ENCODE measurements at places on chromosomes 11 and 22. TPM values are rescaled to one million over a fixed set of nuclear protein-coding genes. Genes with fewer than 3 reads are reported as not detected.
A peak's percentile ranks its signal among the peaks of the same experiment; 100 is the strongest.

GRCh38 chr11:24515632-24516031 is 18.8 kb downstream of the LUZP2 start:
- H3K27ac ChIP-seq, result no peak overlapping the region
- H3K4me1 ChIP-seq, result no peaks in the 10 kb centered on the region
- no peak overlapping the region for H3K4me3 ChIP-seq
- no peaks in the 10 kb centered on the region for H3K27me3 ChIP-seq

- peaks cover 19% of the 10 kb centered on the region for H3K4me1 ChIP-seq
- DNase-seq, result no peak
- no peaks in the 10 kb centered on the region for H3K36me3 ChIP-seq
- H3K27ac ChIP-seq, result no peak overlapping the region
Observed at GRCh38 chr11:75249704-75250103, 9.1 kb downstream of the TPBGL start.

- no peak overlapping the region for H3K4me3 ChIP-seq
- no peaks in the 10 kb centered on the region for H3K4me1 ChIP-seq
- no peaks in the 10 kb centered on the region for H3K36me3 ChIP-seq
- H3K27me3 ChIP-seq, result no peaks in the 10 kb centered on the region
Observed at GRCh38 chr11:118214210-118214914, 10.4 kb downstream of the JAML start.

GRCh38 chr11:119091966-119092879 is 7.5 kb downstream of the HMBS start:
- H3K27ac ChIP-seq, result no peak overlapping the region
- no peak for DNase-seq
- no peak overlapping the region for H3K4me3 ChIP-seq
- H3K36me3 ChIP-seq, result peaks cover 2% of the 10 kb centered on the region
- no peaks in the 10 kb centered on the region for H3K27me3 ChIP-seq

DNA sequence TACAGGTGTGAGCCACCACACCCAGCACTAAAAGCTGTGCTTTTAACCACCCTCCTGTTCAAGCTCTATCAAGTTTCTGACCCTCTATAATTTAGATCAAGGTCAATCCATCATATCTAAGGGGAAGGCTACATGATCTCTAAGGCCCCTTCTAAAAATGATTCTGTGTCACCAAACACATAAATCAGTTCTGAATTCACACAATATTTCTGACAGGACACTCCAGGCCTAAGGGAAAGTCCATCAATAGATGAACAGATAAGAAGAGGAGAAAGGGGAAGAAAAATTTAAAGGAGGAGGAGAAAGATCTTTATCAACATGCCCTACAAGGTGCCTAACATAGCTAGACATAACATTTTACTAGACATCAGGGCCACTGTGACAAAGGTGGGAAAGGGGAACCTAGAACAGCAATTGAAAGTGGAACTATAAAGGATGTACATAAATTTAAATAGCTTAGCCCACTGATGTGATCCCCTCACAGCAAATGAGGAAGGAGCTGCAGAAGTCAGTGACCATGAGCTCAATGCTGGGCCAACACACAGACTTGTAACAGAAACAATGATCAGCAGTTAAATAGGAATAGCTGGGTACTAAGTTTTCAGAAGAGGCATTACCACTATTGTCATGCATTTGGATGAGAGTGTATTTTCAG is 4.7 kb downstream of the PRCP start:
- H3K4me3 ChIP-seq, result no peak overlapping the region
- H3K27me3 ChIP-seq, result no peaks in the 10 kb centered on the region
- H3K27ac ChIP-seq, result no peak overlapping the region
- DNase-seq, result no peak

DNA sequence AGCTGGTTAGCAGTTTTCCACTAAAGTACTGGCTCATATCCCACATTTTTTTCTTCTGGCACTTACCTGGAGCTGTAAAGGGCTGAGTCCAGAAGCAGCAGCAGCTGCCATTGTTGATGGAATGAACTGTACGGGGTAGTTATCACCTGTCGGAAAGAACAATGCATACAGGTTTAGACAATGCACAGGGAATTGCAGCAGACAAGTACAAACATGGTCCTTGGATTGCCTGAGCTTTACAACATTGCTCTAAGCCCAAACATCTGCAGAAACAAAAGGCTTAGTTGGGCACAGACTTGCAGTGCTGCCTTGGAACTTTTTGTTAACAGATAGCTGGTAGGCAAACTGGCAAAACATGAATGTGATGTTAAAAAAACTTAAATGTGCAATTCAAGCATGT is 258.8 kb downstream of the SOX6 start:
- no peak overlapping the region for H3K27ac ChIP-seq
- H3K27me3 ChIP-seq, result no peaks in the 10 kb centered on the region
- no peaks in the 10 kb centered on the region for H3K36me3 ChIP-seq
- H3K4me1 ChIP-seq, result peaks cover 26% of the 10 kb centered on the region

MPZL3 gene
- 8.0 TPM for total RNA-seq

- H3K36me3 ChIP-seq, result no peaks in the 10 kb centered on the region
- H3K4me1 ChIP-seq, result peaks cover 26% of the 10 kb centered on the region
- no peak overlapping the region for H3K4me3 ChIP-seq
- no peaks in the 10 kb centered on the region for H3K27me3 ChIP-seq
- H3K27ac ChIP-seq, result no peak overlapping the region
Observed at GRCh38 chr11:117874253-117874909, 2.1 kb downstream of the FXYD6 start.

DNA sequence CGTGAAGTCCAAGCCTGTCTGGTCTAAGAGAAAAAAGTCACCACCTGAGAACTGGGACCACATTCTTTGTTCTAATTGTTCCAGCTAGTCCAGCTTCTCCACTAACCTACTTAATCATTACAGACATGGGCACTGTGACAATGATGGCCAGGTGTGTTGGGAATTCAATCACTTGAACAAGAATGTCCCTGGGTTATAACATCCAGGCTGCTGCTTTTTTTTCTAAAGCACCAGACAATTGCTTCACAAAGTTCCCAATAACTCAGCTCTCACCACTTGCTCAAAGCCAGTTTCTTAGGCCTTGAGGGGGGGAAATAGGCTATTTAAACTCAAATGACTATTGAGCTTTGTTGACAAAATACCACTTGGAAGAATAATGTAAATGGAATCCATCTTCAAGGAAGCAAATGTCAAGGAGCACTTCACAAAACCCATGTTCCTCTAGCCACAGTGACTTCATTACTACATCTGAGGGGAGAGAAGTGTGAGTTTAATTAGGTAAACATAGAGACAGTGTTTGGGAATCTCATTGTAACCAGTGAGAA is 80.3 kb downstream of the ME3 start:
- no peak overlapping the region for H3K4me3 ChIP-seq
- DNase-seq, result no peak
- peak overlapping the region; percentile 54 for H3K27ac ChIP-seq
- no peaks in the 10 kb centered on the region for H3K27me3 ChIP-seq
- no peaks in the 10 kb centered on the region for H3K36me3 ChIP-seq

DNA sequence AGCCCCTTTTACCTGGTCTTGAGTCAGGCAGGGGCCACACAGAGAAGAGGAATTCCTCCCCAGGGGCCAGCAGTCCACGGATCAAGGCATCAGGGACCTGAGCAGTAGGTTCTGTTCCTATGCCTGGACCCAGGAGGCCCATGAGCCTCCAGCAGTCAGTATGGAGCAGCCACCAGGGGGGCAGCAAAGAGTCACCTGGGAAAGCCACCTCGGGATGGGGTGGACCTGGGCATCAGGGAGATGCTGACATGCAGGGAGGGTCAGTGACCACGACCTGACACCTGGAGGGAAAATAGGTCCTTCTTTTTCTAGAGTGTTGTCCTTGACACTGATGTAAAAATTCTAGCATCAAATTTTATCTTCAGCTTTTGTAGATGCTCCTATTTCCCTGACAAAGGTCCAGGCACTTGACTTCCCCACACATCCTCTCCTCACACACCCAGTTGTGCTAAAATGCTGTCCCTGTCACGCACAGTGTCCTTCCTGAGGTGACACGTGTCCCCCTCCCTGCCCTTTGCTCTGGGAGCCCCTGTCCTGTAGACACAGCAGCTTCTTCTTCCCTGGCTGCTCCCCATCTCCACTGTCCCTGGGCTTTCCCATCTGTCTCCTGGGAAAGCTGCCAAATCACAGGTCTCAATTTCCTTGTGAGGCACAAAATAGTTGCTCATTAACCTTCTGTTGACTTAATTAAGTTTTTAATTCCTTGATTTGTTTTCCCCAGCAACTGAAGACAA is 70.0 kb upstream of the IGLL5 start:
- H3K27ac ChIP-seq, result no peak overlapping the region
- H3K4me3 ChIP-seq, result no peak overlapping the region

GRCh38 chr11:117171404-117172061 is 7.0 kb upstream of the SIDT2 start:
- no peaks in the 10 kb centered on the region for H3K27me3 ChIP-seq
- no peak for DNase-seq
- peaks cover 10% of the 10 kb centered on the region for H3K36me3 ChIP-seq
- no peak overlapping the region for H3K4me3 ChIP-seq
- H3K27ac ChIP-seq, result no peak overlapping the region

VSIG10L2 gene
- not detected for total RNA-seq

GRCh38 chr22:20484948-20485683 is 10.5 kb downstream of the KLHL22 start:
- peaks cover 25% of the 10 kb centered on the region for H3K4me1 ChIP-seq
- H3K4me3 ChIP-seq, result no peak overlapping the region
- no peak for DNase-seq
- H3K36me3 ChIP-seq, result no peaks in the 10 kb centered on the region
- H3K27me3 ChIP-seq, result no peaks in the 10 kb centered on the region

- H3K27me3 ChIP-seq, result no peaks in the 10 kb centered on the region
- no peak for DNase-seq
- H3K27ac ChIP-seq, result no peak overlapping the region
Observed at GRCh38 chr11:110113505-110113904, 20.3 kb downstream of the ZC3H12C start.

DNA sequence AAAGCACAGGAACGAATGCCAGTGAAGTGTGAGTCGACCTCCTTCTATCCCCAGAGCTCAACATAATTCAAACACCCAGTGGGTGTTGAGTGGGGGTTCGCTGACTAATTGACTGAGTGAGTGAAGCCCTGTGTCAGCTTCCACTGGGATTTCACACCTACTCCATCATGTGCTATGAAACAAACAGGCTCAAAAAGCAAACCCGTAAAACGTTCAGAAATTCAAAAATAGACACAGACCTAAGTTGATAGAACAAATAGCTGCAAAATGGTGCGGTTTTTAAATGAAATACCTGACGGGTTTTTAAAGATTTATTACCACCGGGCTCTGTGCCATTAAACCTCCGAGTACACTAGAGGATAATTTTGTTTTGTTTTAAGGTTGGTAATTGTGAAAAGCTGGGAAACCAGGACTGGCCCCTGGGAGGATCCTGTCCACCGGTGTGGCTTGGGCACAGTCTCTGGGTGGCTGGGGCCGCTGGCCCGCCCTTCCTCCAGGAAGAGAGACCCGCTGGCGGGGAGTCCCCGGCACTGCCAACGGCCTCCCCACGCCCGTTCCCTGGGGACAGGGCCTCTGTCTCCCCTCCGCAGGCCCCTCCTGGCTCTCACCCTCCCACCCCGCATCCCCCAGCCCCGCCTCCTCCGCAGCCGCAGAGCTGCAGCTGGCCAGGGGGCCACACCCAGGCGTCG is 13.6 kb downstream of the KCNJ5 start:
- H3K27ac ChIP-seq, result peak overlapping the region; percentile 83
- peak; percentile 52 for DNase-seq
- no peaks in the 10 kb centered on the region for H3K27me3 ChIP-seq
- peaks cover 67% of the 10 kb centered on the region for H3K4me1 ChIP-seq
- H3K4me3 ChIP-seq, result peak overlapping the region; percentile 58
- H3K36me3 ChIP-seq, result no peaks in the 10 kb centered on the region

GRCh38 chr22:27066856-27067255 is 409.5 kb downstream of the MIAT start:
- no peak for DNase-seq
- no peaks in the 10 kb centered on the region for H3K4me1 ChIP-seq
- no peak overlapping the region for H3K27ac ChIP-seq

SESN3 gene
- total RNA-seq, result 9.6 TPM

- no peaks in the 10 kb centered on the region for H3K4me1 ChIP-seq
- no peak for DNase-seq
- H3K27me3 ChIP-seq, result no peaks in the 10 kb centered on the region
- H3K4me3 ChIP-seq, result no peak overlapping the region
- no peak overlapping the region for H3K27ac ChIP-seq
Observed at GRCh38 chr22:45776313-45776585, 104.6 kb downstream of the ATXN10 start.

KRTAP5-8 gene
- total RNA-seq, result not detected

SYCE3 gene
- total RNA-seq, result not detected

DNA sequence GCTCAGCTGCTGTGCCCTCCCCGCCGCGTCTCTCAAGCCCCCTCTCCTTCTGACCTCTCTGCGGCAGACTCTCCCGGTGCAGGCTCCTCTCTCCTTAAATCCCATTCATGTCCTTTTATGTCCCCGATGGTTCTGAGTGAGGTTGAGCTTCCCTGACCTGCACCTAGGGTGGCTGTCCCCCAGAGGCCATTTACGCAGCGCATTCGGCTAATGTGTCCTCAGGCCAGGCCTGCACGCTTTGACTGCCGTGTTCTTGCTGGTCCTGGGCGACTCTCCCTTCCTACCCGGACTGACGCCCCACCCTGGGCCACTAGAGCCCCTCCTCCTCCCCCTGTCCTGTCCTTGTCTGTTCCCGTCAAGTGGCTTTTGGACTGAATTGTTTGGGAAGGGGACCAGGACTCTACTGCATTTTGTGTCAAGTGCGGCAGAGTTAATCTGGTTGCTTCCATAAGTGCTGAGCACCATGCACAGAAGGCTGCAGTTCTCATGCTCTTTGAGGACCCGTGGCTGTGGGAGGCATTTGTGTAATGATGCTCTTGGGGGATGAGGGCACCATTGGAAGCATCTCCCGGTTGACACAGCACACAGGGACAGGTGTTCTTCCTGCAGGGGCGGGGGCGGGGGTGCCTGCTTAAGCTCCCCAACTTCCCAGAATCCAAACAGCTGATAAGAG is 37.1 kb downstream of the IGHMBP2 start:
- no peaks in the 10 kb centered on the region for H3K36me3 ChIP-seq
- no peaks in the 10 kb centered on the region for H3K27me3 ChIP-seq
- no peak for DNase-seq
- H3K27ac ChIP-seq, result no peak overlapping the region
- no peak overlapping the region for H3K4me3 ChIP-seq

GRCh38 chr11:35412285-35412684 is 7.1 kb downstream of the SLC1A2 start:
- no peaks in the 10 kb centered on the region for H3K36me3 ChIP-seq
- no peak for DNase-seq
- no peak overlapping the region for H3K27ac ChIP-seq
- H3K4me3 ChIP-seq, result no peak overlapping the region

GVQW3 gene
- 16.2 TPM for total RNA-seq

GRCh38 chr11:74232311-74232950 is 61.3 kb downstream of the PPME1 start:
- no peaks in the 10 kb centered on the region for H3K27me3 ChIP-seq
- no peak for DNase-seq
- H3K4me3 ChIP-seq, result no peak overlapping the region

DNA sequence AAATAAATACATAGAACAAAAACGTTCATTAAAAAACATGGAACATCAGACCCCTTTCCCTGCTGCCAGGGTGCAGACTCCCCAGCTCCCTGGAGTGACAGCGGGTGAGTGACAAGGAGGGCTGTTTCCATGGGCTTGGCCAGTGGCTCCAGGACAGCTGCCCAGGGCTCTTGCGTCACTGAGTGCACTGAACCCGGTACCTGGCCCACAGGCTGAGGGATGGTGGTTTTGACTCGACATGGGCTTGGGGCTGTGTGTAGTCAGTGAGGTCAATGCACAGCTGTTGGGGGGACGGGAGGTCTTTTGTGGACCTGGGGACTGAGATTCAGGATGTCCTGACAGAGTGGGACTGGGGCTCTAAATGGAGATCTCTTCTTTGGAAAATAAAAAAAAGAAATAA is 142.1 kb upstream of the B3GAT1 start:
- no peaks in the 10 kb centered on the region for H3K27me3 ChIP-seq
- H3K4me3 ChIP-seq, result no peak overlapping the region
- H3K4me1 ChIP-seq, result no peaks in the 10 kb centered on the region
- no peak for DNase-seq

SEC14L2 gene
- 3.9 TPM for total RNA-seq

Measured in body of pancreas (tissue), 4 donors.